ENCODE measurements at places on chromosomes 11 and 22.

GRCh38 chr11:21896746-21897602 lies 295.9 kb upstream of the ANO5 start:
- DNase-seq = no peak

- DNase-seq = no peak
These were observed 5.1 kb downstream of the ACCS start for GRCh38 chr11:44071157-44071556.

DNA sequence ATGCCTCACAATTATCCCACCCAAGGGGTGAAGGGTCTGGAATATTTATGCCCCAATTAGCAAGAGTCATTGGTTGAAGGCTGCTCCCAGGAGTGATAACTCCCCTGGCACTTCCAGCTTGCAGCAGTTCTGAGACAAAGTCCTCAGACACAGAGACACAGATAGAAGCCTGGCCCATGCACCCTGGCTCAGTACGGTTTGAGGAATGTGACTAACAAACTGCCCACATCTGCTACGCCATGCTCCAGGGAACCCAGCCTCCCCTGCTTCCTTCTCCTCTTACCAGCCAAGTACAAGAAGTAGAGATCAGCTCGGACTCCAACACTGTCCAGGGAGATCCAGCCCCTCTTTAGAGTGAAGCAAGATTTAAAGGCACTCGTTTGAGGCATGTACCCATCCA lies 48.5 kb upstream of the BMAL1 start:
- DNase-seq = no peak

- DNase-seq = no peak
These were observed 195.4 kb upstream of the ARHGAP20 start for GRCh38 chr11:110907629-110908028.

- DNase-seq = no peak
These were observed 991.6 kb downstream of the BRD1 start for GRCh38 chr22:48835857-48836672.

DNA sequence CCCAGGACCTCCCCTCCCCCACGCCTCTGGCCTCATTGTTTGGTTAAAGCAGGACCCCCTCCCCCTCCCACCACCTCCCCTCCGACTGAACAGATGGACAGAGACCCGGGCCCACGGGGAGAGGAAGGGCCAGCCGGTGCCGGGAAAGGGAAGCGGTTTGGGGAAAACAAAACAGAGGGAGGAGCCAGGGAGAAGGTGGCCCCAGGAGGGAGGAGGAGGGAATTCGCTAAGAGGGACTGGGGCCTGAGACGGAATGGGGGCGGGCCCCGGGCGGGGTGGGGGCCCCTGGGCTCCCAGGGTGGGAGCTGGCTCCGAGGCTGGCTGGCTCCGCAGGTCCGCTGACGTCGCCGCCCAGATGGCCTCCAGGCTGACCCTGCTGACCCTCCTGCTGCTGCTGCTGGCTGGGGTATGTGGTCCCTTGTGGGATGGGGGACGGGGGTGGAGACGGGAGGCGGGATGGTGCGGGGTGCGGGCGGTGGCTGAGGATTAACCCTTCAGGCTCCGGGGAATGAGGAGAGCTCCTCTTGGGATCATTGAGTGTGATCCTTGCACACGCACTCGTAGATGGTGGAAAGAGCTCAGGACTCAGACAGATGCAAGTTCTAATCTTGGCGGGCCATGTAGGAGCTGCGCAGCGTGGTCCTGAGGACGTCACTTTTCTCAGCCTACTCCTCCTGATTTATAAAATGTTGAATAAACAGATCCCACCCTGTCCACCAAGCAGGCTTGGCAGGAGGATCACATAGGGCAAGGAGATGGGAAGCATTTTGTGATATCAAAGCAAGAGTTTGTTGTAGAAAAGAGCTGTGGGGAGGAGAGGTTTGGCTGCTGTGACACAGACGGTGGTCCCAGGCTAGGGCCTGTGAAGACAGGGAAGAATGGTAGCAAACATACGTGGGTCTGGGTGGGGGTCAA lies 688 bp downstream of the SERPING1 start:
- DNase-seq = peak; percentile 16

GRCh38 chr22:27218012-27218920 lies 560.9 kb downstream of the MIAT start:
- peak; percentile 30 for DNase-seq
